ENCODE measurements at places on chromosomes 1 and 21. TPM values are rescaled to one million over a fixed set of nuclear protein-coding genes. Genes with fewer than 3 reads are reported as not detected.

Gene ALX3
- not detected for total RNA-seq

Gene KRTAP10-3
- total RNA-seq: not detected

- no peak for DNase-seq
These were observed 82.3 kb downstream of the DENND1B start for GRCh38 chr1:197692965-197693364.

DNA sequence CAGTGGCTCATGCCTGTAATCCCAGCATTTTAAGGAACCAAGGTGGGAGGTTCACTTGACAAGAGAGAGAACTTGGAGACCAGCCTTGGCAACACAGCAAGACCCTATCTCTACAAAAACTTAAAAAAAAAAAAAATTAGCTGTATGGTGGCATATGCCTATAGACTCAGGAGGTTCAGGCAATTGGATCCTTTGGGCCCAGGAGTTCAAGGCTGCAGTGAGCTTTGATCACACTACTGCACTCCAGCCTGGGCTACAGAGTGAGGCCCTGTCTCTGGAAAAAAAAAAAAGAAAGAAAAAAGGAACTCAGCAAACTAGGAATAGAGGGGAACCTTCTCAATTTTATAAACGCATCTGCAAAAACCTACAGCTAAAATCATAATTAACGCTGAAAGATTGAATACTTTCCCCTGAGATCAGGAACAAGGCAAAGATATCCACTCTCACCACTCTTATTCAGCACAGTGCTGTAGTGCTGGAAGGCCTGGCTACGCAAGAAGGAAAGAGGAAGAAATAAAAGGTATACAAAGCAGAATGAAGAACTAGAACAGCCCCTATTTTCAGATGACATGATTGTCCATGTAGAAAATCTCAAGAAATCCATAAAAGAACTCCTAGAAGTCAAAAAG lies 21.6 kb downstream of the HSF2BP start:
- no peak for DNase-seq

DNA sequence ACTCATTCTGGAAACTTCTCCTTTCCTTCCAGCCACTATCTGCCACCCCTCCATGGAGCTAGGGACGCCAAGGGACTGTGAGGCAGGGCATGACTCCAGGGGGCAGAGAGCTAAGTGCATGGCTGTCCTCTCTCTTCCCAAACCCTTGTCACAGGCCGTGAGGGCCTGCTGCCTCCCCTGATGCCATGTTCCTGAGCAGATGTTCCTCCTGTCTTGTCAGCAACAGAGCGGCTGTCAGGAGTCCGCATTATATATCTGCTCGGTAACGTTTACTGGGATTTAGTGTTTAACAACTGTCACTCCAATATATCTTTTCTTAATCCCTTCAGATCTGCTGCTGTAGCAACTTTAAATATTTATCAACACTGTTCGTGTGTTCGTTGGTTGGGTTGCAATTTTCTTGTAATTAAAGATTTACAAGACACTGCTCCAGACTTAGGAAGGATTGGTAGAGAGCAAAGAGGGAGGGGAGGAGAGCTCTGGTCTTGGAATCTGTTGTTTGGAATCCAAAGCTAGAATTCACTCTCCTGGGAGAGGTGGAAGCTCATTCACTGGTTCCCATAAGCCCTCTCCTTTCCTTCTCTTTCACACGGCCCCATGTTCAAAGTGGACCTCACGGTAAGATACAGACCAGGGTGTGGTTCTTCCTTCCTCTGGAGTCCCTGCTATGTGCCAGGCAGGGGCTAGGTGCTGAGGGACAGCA lies 76.2 kb downstream of the MDM4 start:
- no peak for DNase-seq

- no peak for DNase-seq
These were observed 8.5 kb upstream of the DMBX1 start for GRCh38 chr1:46480959-46481646.

DNA sequence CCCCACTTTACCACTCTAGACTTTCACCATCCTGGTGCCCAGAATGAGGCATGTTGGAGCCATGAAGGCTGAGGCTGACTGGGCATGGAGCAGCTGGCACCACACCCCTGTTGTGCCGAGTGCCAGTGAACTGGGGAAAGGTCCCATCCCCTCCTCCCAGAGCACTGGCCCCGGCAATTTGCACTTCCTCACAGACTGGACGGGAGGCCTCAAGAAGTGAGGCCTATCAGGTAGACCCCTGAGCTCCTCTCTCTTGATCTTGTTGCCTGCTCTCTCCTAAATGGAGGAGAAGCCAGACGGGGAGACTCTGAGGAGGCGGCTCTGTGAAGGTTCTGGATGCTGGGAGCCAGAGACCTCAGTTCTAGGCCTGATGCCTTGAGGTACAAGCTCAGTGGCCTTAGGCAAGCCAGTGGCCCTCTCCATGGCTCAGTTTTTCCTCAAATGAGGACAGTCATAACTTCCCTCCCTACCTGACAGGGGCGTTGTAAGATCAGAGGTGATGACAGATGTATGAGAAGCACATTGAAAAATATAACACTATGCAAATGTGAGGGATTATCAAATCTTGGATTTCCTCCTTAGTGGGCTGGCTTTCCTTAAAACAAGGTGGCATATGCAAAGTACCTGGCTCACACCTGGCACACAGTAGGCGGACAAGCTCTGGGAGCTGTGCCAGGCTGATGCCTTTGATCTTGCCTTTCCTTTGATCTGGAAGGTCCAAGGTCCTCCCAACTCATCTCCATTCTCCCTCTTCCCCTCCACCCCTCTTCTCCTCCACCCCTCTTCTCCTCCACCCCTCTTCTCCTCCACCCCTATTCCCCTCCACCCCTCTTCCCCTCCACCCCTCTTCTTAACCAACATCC lies 6.7 kb downstream of the GRHL3 start:
- no peak for DNase-seq

GRCh38 chr1:168628807-168629206 lies 52.4 kb downstream of the XCL1 start:
- DNase-seq: no peak

DNA sequence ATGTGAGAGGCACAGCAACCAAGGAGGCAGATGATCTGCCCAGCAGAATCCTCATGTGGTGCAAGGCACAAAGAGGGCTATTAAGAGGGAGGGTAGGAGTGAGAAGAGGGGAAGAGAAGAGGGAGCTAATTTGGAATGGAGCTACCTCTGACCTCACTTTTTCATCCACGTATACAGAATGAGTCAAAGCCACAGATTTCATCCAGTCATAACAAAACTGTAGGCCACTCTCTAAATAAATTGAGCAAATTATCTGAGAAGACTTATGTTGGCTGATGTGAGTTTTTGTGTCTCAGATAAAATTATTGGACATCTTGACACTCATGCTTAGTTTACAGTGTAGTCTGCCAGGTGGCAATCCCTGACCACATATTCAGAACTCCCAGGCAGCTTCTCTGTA lies 325.6 kb downstream of the TTLL7 start:
- no peak for DNase-seq

- no peak for DNase-seq
These were observed 4.2 kb downstream of the TNFRSF25 start for GRCh38 chr1:6461538-6462411.

Data from uterus (tissue), 4 donors.